ENCODE measurements at places on chromosomes 13 and 19. TPM values are rescaled to one million over a fixed set of nuclear protein-coding genes. Genes with fewer than 3 reads are reported as not detected.

DNA sequence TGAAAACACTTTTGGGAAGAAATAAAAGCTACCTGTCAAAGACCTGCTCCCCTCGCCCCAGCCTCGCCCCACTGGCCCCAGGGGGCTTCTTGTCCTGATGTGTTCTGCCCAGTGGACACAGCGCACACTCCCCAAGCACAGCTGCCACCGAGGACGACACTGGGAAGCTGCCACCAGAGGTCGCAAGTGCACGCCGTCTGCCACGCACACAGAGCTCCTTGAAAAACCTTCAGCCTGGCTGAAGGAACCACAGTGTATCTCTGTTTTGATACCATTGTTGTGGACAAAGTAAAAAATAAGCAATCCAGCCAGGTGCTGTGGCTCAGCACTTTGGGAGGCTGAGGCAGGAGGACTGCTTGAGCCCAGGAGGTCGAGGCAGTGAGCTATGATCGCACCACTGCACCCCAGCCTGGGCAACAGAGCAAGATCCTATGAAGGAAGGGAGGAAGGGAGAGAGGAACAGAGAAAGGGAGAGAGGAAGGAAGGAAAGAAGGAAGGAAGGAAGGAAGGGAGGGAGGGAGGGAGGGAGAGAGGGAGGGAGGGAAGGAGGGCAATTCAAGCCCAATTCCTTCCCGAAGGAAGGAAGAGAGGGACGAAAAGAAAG lies 57.3 kb downstream of the CEBPG start:
- DNase-seq, result peak; percentile 47

Gene ICAM5
- total RNA-seq, result 2.5 TPM

- no peak for DNase-seq
These were observed 26.8 kb upstream of the CEACAM21 start for GRCh38 chr19:41548954-41549688.

DNA sequence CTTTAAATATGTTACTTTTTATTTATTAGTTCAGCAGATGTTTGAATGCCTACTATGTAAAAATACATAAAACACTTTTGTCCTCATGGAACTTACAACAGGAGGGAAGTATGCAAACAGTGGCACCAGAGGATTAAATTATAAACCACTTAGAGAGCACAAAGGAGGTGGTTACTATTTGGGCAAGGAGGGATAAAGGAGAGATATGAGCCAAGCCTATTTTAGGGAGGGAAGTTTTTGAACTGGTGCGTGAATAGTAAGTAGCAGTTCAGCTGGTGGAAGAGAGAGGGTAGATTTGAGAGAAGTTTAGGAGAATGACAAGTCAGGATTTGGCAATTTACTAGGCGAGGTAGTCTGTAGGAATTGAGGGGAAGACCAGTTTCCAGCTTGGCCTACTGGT lies 8.6 kb downstream of the AKAP11 start:
- DNase-seq, result no peak

DNA sequence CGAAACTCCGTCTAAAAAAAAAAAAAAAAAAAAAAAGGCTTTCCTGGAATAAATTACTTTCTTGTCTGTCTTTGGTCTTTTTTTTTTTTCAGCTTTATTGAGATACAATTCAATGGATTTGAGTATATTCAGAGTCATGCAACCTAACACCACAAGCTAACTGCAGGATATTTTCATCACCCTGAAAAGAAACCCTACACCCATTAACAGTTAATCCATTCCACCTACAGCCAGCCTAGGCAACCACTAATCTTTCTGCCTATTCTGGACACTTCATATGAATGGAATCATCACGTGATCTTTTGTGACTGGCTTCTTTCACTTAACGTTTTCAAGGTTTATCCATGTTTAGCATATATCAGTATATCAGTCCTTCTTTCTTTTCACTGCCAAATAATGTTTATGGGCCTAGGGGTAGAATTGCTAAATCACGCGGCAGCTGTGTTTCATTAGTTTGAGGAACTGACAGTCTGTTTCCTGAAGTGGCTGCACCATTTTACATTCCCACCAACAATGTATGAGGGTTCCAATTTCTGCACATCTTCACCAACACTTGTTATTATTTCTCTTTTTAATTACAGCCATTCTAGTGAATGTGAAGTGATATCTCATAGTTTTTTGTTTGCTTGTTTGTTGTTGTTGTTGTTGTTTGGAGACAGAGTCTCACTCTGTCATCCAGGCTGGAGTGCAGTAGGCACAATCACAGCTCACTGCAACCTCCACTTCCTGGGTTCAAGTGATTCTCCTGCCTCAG lies 19.9 kb downstream of the LRFN3 start:
- no peak for DNase-seq

GRCh38 chr19:45419396-45419795 lies 4.3 kb downstream of the ERCC1 start:
- DNase-seq, result no peak

DNA sequence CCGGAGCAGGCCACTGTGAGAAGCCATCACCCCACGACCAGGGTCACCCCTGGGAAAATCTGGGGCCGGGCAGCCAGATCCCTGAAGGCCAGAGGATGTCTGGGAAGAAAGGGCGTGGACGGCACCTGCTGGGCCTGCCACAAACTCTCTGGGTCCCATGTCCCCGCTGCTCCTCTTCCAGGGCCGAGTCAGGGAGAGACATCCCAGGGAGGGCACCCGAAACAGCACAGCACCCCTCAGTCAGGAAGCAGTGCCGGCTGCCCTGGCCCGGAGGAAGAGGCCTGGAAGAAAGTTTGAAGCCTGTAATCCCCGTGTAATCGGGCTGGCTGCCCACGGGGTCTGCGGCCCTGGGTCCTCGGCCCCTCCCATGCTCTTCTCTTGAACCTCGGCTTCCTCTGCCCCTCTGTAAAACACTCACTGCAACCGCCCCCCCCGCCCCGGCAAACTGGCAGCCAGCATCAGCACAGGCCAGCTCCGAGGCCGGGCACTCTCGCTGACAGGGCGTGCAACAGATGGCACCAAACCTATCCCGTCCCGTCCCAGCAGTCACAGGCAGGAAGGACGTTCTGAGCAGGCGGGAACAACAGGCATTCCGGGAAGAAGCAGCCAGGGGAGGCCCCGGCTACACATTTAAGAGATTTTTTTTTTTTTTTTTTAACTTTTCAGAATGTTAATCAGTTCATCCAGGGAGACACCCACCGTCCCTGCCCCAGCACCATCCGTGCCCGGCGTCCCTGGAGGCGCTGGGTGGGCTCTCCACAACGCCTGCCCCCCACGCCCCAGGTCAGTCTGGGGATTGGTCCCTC lies 1.5 kb downstream of the SBNO2 start:
- peak; percentile 63 for DNase-seq

- no peak for DNase-seq
These were observed 20.6 kb upstream of the CABP5 start for GRCh38 chr19:48064509-48064908.

Gene SIAH3
- not detected for total RNA-seq

- DNase-seq, result peak; percentile 42
These were observed 8.8 kb upstream of the TNFSF9 start for GRCh38 chr19:6521718-6522646.

- DNase-seq, result no peak
These were observed 799.0 kb downstream of the DACH1 start for GRCh38 chr13:71068041-71068440.

- no peak for DNase-seq
These were observed 229.2 kb downstream of the TUBA3C start for GRCh38 chr13:18952225-18953016.

- DNase-seq, result no peak
These were observed 183.7 kb downstream of the NUFIP1 start for GRCh38 chr13:44805585-44805984.

- DNase-seq, result peak; percentile 50
These were observed 5.0 kb upstream of the IGSF23 start for GRCh38 chr19:44608391-44608821.

Gene NOTCH3
- 26.4 TPM for total RNA-seq

DNA sequence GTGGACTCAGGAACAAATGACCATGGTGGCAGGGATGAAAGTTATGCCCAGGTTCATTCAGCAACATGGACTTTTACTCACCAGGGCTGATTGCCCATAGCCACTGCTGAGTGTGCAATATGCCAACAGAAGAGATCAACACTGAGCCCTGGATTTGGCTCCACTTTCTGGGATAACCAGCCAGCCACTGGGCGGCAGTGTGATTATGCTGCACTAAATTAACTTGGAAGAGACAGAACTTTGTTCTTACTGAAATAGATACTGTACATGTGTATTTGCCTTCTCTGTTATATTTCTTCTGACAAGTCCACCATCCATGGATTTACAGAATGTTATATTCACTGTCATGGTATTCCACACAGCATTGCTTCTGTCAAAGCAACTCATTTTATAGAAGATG lies 257.4 kb downstream of the TDRD3 start:
- peak; percentile 13 for DNase-seq

DNA sequence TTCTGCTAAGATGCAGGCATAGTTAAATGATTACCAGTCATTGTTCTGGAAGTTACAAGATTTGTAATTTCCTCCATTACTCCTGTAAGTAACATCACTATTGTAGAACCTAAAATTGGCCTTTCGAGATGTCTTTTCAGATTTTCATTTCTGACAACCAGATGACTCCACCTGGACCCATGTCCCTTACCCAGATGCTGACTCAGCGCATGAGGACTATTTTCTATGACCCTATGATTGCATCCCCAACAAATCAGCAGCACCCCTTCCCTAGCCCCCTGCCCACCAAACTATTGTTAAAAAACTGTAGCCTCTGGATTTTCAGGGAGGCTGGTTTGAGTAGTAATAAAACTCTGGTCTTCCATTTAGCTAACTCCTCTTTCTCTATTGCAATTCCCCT lies 55.2 kb upstream of the RCBTB2 start:
- DNase-seq, result no peak

GRCh38 chr19:35462476-35462953 lies 14.5 kb downstream of the FFAR2 start:
- DNase-seq, result no peak

DNA sequence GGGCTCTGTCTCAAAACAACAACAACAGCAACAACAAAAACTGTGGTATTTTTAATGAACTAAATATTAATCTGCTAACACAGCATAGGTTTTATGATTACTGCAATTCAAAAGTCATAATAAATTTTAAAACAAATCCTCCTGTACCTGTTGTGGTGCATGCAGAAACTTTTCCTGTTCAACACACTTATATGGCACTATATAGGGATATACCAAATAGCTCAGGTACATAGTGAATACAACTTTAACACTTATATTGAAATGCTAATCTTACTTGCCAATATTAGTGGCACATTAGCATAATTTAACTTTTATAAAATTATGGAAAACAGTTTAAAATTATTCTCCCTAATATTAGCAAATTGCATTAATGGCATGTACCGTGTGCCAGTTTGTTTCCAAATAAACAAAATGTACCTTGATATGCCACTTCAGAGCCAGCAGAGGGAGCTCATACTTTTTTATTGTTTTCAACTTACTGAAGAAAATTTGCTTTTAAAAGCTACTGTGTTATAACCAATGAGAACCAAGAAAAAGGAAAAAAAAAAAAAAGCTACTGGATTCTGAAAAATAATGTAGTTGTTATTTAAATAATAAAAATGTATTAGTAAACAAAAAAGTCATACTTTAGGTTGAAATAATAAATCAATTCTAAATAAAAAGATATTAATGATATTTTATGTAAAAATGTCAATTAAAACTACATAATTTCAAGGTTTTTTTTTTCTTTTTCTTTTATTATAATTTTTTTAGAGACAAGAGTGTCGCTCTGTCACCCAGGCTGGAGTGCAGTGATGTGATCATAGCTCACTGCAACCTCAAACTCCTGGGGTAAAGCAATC lies 18.0 kb upstream of the RBM26 start:
- DNase-seq, result peak; percentile 76

- peak; percentile 73 for DNase-seq
These were observed 32.6 kb downstream of the TFDP1 start for GRCh38 chr13:113616991-113617749.

GRCh38 chr13:112131081-112131712 lies 64.2 kb downstream of the SOX1 start:
- DNase-seq, result no peak

- no peak for DNase-seq
These were observed 1103.0 kb downstream of the EFNB2 start for GRCh38 chr13:105432438-105432837.

- no peak for DNase-seq
These were observed 61.8 kb downstream of the MBNL2 start for GRCh38 chr13:97283888-97284287.

GRCh38 chr13:109778102-109778542 lies 8.3 kb downstream of the IRS2 start:
- peak; percentile 73 for DNase-seq

Gene C19orf47
- total RNA-seq, result 4.4 TPM

DNA sequence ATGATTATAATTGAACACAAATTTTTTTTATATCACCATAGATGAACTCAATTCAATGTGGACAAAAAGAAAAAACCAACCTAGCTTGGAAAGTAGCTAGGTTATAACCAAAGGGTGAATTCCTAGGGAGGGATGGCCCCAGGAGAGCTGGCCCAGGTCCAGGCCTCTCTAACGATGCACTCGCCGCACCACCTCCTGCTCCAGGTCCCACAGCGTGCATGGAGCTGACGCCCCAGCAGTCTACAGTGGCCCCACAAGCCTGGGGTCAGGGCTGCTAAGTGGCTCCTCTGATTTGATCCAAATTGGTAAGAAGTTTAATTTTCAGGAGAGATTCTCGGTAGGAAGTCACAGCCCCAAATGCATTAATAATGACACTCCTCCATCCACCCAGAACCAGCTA lies 48.8 kb downstream of the TSHZ3 start:
- no peak for DNase-seq

Gene GSX1
- total RNA-seq, result not detected

Gene ZNF382
- total RNA-seq, result 16.0 TPM

DNA sequence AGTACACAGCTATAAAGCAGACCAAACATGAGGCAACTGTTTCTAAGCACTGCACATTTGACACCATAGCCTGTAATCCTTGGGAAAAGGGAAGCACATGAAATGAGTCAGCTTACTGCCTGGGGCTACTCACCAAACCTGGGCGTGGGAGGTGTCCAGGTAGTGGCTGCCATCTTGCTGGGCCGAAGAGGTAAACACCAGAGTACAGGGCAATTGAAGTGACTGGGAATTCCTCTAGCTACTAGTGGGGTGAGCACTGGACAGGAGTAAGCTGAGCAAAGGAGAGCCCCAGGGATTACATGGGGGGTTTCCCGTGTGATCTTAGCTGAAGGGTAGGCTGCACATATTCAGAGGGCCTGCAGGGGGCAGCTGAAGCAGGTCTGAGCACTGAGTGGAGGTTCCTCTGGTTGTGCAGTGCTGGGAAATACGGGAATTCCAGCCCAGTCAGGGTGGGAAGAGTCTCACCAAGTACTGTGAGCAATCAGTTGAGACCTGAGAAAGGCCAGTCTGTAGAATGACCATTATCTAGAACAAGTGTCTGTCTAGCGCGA lies 140.5 kb downstream of the SLC7A1 start:
- DNase-seq, result peak; percentile 20

Gene TNFSF11
- total RNA-seq, result not detected

DNA sequence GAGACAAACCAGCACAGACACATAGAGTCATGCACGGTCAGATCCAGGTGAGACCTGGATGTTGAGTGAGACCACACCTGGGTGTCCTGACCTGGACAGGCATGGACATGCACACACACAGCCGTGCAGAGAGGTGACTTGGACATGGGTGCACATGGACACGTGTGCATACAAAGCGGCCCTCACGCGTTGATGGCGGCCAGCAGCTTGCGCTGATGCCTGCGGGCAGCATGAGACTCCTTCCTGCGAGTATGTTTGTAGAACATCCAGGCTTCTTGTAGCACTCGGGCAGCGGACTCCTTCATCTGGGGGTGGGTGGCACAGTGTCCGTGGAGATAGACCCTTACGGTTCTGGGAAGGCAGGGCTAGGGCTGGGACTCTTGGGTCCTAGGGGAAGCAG lies 11.5 kb downstream of the KCNN4 start:
- DNase-seq, result no peak

GRCh38 chr13:72728290-72728605 lies 525 bp downstream of the BORA start:
- no peak for DNase-seq

Gene CACNG8
- under 0.01 TPM for total RNA-seq

All from fibroblast of lung (primary cell).